Right renal cortex interstitium (tissue), 3 donors: ENCODE measurements at places on chromosomes 16 and 17.

DNA sequence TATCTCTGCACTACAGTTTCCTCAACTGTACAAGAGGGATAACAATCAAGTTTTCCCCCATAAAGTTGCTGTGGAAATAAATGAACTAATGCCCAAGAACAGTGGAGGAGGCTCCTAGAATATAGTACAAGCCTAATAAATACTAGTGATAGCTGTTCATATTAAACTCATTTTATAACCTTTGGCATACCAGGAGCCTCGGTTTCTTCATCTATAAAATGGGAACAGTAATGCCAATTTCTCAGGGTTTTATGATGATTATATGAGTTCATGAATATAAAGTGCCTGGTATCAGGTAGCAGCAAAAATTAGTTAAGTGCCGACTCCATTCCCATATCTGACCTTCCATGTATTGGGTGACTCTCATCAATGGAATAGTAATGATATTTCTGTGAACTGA lies 311.1 kb upstream of the MAF start:
- DNase-seq, result no peak

DNA sequence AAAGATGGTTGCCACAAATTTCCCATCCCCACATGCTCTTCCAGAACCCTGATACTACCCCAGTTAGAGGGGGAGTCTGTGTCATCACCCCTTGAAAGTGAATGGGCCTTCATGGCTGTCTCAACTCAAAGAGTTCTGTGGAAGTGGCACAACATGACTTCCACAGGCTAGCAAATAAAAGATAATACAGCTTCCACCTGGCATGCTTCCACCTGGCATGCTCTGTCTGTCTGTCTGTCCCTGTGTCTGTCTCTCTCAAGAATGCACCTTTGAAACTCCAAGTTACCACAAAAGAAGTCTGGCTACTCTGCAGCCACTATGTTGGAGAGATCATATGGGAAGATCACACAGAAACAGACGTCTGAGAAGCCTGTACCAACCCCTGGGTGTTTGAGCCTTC lies 35.0 kb downstream of the CFDP1 start:
- no peak for DNase-seq

DNA sequence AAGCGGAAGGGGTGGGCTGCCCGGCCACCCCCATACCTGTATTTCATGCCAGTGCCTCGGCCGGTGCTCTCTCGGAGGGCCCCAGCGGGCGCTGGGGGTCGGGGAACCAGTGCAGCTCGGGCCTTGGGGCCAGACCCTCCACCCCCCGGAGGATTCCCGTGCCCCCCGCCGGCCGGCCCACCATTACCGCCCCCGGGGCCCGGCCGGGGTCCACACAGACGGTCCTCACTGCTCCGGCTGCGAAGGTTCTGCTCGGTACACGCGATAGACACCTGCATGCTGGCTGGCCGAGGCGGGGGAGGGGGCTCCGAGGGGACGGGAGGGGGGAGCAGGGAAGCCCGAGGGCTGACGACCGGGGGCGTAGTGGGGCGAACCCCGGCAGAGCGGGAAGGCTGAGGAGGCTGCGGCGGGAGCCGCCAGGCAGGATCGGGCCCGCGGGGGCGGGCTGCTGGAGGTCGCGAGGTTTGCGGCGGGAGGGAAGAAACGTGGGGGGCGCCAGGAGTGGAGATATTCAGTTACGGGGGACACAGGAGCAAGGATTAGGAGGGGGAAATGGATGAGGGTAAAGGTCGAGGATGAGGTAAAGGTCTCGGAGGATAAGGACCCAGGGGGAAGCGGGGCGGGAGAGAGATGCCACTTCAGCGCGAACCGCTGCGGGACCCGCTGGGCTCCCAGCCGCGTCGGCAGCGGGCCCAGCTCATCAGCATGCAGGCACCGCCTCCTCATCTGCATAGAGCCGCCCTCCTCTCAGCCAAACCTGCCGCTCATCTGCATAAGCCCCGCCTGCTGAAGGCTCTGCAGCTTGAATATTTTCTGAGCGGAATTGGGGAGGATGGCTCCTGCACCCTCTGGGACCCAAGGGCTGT lies at the start of gene KCNAB3:
Gene KCNAB3, minus strand, starts transcription at position 699 of the 866 bp plus-strand sequence. Its CDS starts 421 bp downstream, at position 278.
- no peak for DNase-seq

DNA sequence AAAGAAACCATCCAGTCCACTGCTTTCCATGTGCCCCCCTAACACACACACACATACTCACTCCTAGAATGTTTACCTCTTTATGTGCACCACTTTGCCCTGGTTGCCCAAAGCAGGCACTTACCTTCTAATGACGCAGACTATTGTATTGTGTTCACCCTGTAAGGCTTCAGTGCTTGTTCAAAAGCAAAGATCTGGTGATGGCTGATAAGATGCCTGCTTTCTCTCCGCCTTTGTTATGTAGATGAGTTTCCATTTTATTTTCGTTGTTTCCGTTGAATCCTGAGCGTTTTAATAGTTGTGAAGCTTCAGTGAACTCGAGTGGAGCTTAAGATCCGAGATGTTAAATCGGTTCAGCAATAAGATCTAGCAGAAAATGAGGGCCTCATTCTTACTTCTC lies 452.7 kb downstream of the TMEM114 start:
- no peak for DNase-seq

DNA sequence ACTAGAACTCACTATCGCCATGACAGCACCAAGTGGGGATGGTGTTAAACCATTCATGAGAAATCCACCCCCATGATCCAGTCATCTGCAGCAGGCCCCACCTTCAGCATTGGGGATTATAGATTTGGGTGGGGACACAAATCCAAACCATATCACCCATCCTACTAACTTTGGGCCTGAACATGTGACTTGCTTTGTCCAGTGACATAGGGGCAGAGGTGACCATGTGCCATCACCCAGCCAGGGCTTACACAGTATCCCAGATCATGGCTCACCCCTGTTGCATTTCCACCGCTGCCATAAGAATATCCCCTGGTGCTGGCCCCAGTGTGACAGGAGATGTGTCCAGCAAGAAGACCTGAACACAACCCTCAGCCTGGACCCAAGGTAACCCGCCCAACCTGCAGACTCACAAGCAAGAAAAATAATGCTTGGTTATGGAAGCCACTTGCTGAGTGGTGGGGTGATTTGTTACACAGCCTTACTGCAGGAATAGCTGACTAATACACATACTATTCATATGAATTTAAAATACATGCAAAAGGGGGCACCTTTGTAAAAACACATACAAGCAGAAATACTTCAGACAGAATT lies 130.9 kb downstream of the GSG1L start:
- no peak for DNase-seq

GRCh38 chr17:41013606-41014005 lies 4.7 kb upstream of the KRTAP3-1 start:
- DNase-seq, result no peak

DNA sequence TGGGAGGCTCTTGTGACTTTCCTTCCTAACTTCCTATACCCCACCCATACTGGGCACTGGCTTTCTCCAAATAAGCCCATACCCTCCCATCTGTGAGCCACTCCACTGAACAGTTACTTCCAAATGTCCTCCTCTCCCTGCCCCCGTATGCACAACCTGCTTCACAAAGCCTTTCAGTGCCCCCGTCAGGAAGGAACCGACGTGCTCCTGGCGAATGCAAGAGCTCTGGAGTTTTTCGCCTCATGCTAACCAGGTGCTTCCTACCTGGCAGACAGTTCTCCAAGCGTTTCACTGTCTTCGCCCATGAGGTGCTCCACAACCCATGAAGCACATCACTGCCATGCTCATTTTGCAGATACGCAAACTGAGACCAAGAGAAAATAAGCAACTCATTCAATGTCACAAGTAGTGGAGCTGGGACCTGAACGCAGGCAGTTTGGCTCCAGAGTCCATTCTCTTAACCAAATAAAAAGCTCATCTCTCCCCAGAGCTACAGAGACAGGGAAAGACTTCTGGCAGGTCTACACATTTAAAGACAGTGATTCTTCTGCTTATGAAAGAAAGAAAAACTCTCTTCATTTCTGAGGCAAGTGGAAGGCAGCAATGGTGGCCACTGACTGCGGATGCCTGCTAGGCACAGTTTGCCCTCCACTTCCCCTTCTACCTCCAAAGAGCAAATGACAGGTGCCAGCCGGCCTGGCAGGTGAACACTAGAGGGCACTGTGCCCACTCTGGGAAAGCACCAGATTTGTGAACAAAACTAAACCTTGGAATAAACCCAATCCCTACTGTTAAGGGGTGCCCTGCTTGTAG lies 23.8 kb downstream of the SPHK1 start:
- DNase-seq, result no peak

- DNase-seq, result no peak
Measured at GRCh38 chr17:3630781-3631180, 5.3 kb downstream of the SHPK start.

DNA sequence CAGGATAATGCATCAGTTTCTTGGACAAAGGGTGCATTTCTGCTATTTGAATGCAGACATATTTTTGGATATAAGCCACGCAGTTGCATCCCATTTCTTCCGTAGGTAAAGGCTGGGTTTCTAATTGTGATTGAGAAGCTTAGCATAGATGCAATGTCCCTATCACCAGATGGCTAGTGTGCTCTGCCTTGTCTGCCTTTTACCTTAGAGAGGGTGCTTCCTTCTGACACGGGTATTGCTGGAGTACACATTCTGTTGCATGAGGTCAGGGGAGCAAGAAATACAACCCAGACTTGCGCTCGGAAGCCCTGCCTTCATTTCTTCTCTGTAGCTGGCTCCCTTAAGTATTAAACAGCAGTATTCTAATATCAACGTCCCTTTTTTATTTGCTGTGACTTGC lies 337.4 kb downstream of the WWOX start:
- DNase-seq, result no peak

DNA sequence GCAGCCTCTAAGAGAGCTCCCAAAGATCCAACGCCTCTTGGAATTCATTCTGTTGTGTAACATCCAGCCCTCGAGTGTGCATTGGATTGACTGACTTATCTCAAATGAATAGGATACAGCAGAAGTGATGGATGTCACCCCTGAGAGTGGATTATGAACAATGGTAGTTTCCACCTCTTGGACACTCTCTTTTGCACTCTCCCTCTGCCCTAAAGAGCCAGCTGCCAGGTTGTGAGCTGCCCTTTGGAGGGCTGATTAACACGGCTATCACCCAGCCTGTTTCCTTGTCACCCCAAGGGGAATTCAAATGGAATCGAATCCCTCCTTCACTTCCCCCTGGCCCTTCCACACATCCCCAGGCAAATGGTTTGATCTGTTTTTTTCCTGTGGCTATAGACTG lies 21.2 kb upstream of the HAPSTR1 start:
- no peak for DNase-seq

DNA sequence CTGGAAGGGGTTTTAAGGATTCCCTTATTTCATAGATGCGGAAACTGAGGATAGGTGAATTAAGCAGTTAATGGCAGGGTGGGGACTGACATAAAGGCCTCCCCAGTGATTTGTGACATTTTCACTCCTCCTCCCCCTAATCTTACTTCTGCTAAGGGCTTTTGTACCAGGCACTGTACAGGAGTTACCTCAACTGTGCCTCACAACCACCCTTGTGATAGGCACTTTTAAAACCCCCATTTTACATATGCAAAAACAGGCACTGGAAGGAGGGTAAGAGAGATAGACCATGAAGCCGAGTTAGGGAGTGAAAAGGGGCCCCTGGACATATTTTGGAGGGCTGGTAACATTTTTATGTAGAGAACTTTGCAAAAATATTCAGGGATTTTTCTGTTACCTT lies 862 bp upstream of the GDE1 start:
- DNase-seq, result no peak

- no peak for DNase-seq
Measured at GRCh38 chr17:55962951-55963401, 190.3 kb upstream of the ANKFN1 start.

DNA sequence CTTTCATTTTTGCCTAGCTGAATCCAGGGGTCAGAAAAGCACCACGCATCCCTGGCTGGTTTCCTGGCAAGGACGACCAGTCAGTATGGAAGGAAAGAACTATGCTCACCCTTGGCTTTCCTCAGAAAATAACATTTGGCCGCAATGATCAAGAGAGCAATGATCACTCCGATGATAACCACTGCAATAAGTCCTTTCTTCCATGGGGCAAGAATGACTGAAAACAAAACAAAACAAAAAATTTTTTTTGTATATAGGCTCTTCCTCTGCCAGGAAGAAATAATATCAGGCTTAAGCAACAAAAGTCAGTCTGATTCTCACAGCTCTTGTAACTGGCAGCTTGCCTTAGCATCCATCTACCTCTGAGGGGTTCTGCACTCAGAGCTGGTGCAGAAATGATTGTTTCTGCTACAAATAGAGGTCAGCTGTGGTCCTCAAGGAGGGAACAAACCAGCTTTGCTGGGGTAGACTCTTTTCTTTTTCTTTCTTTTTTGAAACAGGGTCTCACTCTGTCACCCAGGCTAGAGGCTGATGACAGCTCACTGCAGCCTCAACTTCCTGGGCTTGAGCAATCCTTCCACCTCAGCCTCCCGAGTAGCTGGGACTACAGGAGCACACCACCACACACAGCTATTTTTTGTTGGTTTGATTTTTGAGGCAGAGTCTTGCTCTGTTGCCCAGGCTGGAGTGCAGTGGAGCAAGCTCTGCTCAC lies 35.7 kb downstream of the PECAM1 start:
- DNase-seq, result no peak
